ENCODE measurements at places on chromosomes 4 and X.

GRCh38 chr4:104492183-104492771 is 2.4 kb downstream of the CXXC4 start:
- DNase-seq, result no peak

GRCh38 chrX:50403903-50404302 is 66.7 kb downstream of the DGKK start:
- no peak for DNase-seq

GRCh38 chr4:141350122-141350905 is 129.6 kb downstream of the ZNF330 start:
- no peak for DNase-seq

GRCh38 chr4:104424989-104425388 is 69.7 kb downstream of the CXXC4 start:
- no peak for DNase-seq

- DNase-seq, result no peak
Observed at GRCh38 chr4:33421887-33422286, 2701.7 kb downstream of the PCDH7 start.

DNA sequence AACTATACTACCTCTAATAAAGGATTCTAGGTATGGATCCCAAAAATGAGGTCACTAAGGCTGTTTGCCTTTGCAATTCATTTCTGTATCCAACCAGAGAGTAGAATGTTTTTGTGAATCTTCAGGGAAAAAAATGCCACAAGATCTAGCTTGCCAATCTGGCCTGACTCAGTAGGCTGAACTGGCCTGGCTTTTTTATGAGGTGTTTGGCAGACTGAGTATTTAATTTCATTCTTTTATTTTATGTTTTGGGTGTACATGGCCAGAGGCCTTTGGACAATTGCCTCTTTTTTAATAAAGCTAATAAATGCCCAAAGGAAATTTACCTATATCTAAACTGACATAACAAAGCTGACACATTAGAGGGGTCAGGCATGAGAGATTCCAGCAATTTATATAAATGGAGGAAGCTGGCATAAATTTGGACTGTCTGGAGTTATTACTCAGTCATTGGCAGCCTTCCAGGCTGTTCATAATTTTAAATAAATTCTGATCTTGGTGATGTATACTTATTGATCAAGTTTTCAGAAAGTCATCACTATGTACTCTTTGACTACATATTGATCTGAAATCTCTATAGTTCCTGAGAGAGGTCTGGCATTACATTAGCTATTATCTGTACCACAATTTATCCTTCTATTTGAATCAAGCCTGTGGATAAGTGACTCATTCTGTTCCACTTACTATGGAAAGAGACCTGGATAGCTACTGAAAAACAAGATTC is 376.4 kb upstream of the NOCT start:
- DNase-seq, result no peak

GRCh38 chr4:82517043-82517442 is 44.7 kb downstream of the TMEM150C start:
- DNase-seq, result no peak

- DNase-seq, result no peak
Observed at GRCh38 chrX:19881559-19881958, 5.8 kb downstream of the SH3KBP1 start.
